ENCODE measurements at places on chromosomes 3 and 15. TPM values are rescaled to one million over a fixed set of nuclear protein-coding genes. Genes with fewer than 3 reads are reported as not detected.

SLC12A8 gene
- total RNA-seq: 2.4 TPM

DNA sequence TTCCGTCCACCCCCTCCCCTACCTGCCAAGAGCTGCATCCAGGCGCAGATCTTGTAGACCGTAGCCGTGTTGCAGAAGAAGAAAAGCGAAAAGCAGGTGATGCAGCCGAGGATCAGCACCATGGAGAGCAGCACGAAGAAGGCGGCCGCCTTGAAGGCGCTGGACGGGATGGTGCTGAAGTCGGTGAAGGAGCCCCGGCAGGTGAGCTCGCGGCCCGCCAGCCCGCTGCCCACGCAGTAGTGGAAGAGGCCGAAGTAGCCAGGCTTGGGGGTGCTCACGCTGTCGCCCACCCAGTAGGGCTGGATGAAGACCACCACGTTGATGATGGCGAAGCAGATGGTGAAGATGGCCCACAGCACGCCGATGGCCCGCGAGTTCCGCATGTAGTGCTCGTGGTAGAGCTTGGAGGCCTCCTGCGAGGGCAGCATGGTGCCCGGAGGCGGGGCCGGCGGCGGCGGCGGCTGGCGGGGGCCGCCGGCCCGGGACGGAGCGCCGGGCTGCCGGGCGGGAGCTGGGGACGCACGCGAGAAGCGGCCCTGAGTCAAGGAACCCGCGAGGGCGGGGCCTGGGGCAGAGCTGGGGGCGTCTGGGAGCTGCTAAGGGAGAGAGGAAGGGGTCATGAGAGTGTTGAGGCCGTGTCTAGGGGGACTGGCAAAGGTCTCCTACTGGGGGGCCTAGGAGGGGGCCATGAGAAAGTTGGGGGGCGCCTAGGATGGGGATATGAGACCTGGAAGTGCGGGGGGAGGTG is 1.2 kb downstream of the LHFPL4 start:
- H3K4me3 ChIP-seq: peak overlapping the region; percentile 89
- peaks cover 2% of the 10 kb centered on the region for H3K4me1 ChIP-seq
- peaks cover 4% of the 10 kb centered on the region for H3K36me3 ChIP-seq
- no peak overlapping the region for H3K27ac ChIP-seq

PLCB2 gene
- total RNA-seq: 2.6 TPM

SLC22A13 gene
- total RNA-seq: 1.5 TPM

GRCh38 chr3:97871186-97871585 is 49.4 kb downstream of the CRYBG3 start:
- DNase-seq: no peak
- H3K27ac ChIP-seq: no peak overlapping the region
- H3K36me3 ChIP-seq: peaks cover 21% of the 10 kb centered on the region
- peaks cover 1% of the 10 kb centered on the region for H3K4me1 ChIP-seq
- no peaks in the 10 kb centered on the region for H3K27me3 ChIP-seq

- no peaks in the 10 kb centered on the region for H3K36me3 ChIP-seq
- no peak overlapping the region for H3K27ac ChIP-seq
- H3K4me1 ChIP-seq: no peaks in the 10 kb centered on the region
- no peaks in the 10 kb centered on the region for H3K27me3 ChIP-seq
Observed at GRCh38 chr15:41578736-41579383, 19.8 kb downstream of the TYRO3 start.

- no peak overlapping the region for H3K4me3 ChIP-seq
- no peak overlapping the region for H3K27ac ChIP-seq
- DNase-seq: no peak
- peaks cover 3% of the 10 kb centered on the region for H3K27me3 ChIP-seq
Observed at GRCh38 chr15:57943171-57943570, 122.3 kb downstream of the ALDH1A2 start.

FHIT gene
- total RNA-seq: 15.2 TPM

LTK gene
- total RNA-seq: 3.2 TPM

Data from glutamatergic neuron (in vitro differentiated cells).